ENCODE measurements at places on chromosomes 11 and 22.

- DNase-seq: no peak
These were observed 53.9 kb downstream of the SMIM38 start for GRCh38 chr11:69209421-69210309.

DNA sequence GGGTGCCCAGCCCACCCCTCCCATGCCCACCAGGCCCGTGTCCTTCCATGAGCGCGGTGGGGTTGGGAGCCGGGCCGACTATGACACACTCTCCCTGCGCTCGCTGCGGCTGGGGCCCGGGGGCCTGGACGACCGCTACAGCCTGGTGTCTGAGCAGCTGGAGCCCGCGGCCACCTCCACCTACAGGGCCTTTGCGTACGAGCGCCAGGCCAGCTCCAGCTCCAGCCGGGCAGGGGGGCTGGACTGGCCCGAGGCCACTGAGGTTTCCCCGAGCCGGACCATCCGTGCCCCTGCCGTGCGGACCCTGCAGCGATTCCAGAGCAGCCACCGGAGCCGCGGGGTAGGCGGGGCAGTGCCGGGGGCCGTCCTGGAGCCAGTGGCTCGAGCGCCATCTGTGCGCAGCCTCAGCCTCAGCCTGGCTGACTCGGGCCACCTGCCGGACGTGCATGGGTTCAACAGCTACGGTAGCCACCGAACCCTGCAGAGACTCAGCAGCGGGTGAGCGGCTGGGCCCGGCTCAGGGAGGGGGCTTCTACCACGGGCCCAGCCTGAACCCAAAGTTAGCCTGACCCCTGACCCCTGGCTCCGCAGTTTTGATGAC is 3.0 kb downstream of the PKP3 start:
- peak; percentile 67 for DNase-seq

DNA sequence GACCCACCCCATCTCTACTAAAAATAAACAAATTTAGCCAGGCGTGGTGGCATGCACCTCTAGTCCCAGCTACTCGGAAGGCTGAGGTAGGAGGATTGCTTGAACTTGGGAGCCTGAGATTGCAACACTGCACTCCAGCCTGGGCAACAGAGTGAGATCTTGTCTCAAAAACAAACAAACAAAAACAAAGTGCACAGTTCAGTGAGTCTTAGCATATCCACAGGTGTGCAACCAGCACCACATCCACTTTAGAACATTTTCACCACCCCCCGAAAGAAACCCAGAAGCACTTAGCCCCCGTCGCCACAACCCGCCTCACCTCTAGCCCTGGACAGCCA is 27.4 kb downstream of the MB start:
- DNase-seq: no peak

DNA sequence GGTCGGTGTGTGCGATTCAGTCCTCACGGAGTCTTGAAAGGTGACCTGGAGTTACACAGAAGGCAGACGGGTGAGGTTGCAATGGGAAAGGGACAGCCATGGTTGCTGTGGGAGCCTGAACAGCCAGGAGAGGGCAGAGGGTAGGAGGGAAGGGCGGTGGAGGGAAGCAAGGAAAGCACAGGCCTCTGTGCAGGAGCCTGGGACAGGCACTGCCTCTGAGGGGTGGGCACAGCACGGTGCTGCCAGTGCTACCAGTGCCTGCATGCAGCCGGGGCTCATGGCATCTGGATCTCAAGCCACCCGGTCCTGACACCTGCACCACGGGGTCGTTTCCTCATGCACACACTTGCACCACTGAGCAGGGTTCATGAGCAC is 401.0 kb downstream of the TBC1D22A start:
- DNase-seq: no peak

- DNase-seq: no peak
These were observed 31.0 kb downstream of the TMPRSS5 start for GRCh38 chr11:113675003-113675561.

GRCh38 chr11:97622795-97623194 is 1233.0 kb downstream of the JRKL start:
- DNase-seq: no peak

GRCh38 chr11:69145050-69145380 is 10.7 kb upstream of the SMIM38 start:
- no peak for DNase-seq

GRCh38 chr11:122656073-122656630 is 630 bp downstream of the UBASH3B start:
- DNase-seq: peak; percentile 27

DNA sequence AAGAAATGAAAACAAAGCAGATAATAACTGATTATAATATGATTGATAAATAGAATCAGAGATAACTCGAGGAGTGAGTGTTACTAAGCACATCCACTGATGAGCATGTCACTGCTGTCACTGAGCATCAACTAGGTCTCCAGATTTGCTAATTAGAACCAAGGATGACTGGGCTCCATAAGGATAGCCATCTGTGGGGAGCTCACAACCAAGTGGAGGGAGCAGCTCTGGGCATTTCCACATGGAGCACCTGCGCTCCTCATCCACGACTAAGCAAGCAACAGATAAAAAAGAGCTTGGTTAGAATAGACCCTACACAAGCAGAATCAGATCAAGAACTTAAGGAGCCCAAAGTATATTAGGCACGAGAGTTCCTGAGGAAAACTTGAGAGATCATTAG is 396.0 kb upstream of the B3GAT1 start:
- no peak for DNase-seq

DNA sequence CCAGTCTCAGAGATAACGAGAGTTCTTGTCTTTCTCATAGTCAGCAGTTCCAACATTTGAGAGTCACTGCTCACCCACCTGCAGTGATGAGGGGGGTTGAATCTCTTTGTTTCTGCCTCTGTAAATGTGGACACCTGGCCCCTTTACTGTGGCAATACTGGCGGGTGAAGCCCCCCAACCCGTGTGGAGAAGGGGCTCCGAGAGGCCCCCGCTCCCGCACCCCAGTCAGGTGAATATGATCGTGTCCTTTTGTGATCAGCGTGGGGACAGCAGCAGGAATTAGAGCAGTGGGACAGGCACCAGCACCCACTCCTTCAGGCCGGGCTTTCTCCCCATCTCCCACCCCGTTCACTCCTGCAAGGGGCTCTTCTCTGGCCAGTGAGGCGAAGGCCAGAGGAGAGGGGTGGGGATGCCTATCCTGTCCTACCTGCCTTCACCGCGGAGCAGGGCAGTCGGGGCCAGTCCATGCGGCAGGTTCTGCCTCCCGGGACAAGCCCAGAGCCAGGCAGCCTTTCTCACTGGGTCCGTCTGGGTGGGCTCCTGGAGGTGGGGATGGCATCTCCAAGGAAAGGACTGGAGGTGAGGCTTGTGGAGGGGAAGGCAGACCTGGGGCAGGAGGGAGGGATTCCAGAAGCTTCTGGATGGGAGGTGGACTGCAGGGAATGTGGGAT is 12.7 kb upstream of the CELSR1 start:
- DNase-seq: no peak

DNA sequence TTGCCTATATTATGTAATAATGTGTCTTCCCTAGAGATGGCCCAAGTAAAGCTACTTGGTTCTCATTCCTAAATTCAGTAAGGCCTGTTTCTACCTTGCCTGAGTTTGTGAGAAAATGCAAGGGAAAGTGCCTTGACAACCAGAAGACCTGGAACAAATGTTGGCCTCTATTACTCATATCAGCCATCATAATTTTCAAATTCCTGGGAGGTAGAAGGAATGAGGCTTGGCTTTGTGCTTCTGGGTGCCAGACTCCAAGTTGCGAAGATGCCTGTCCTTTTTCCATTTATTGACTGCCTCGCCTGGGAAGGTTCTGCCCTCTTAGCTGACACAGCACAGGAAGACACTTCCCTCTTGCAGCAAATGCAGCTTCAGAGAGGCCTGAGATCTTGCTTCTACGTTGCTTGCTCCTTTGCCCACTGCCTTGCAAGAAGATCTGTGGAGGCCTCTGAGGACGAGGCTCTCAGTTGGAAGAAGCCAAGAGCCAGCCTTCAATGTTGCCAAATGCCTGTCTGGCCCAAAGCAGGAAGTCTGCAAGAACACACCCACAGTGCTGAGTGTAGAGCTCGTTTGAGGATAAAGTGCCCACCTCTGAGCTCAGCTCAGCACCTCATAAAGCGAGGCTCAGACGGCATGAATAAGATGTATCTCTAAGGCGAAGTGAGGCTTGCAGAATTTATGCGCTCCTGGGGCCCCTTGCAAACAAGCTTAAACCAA is 120.1 kb downstream of the GALNT18 start:
- DNase-seq: no peak

GRCh38 chr11:33449798-33450197 is 192.6 kb downstream of the HIPK3 start:
- no peak for DNase-seq

DNA sequence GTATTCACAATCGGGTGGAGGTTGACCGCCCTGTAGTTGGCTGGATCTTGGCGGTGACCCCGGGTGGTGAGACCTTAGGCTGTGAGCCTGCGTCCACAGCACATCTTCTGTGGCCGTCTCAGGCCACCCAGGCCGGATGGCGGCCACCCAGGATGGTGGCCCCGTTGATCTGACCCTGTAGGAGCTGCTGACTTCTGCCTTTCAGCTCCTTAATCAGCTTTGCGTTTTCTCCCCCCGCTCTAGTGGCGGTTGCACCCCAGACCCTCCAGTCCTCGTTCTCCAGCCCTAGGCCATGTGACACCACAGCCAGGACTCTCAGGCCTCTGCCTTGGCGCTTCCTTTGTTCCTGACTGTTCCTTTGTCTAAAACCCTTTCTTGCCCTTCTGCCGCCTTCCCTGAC is 244.0 kb downstream of the TBC1D22A start:
- no peak for DNase-seq

- DNase-seq: no peak
These were observed 75.7 kb downstream of the DEPDC5 start for GRCh38 chr22:31829505-31829904.

DNA sequence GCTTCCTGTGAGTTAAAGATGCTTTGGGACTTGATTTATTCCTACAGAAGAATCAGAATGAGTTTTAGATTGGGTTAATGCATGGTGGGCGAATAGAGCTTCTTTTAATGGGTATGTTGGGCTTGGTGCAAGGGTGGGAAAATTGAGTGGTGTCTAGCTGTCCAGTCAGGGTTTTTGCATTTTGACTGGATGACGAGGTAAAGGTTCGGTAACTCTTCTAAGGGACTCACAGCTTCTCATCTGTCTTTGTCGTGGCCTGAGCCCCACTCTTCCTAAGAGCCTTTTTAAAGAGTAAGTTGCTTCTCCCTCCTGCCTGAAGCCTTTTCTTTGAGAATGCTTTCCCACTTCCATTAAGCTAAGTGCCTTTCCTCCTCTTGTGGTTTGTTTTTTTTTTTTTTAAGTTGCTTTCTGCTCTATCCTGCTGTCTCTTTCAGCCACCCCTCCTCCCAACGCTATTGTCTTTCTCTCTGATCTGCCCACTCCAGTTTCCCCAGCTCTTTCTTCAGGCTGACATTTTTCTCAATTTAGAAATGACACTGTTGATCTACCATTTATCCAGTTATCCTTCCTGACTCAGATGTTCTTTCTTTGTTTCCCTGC is 1.1 kb downstream of the DPF2 start:
- DNase-seq: no peak

DNA sequence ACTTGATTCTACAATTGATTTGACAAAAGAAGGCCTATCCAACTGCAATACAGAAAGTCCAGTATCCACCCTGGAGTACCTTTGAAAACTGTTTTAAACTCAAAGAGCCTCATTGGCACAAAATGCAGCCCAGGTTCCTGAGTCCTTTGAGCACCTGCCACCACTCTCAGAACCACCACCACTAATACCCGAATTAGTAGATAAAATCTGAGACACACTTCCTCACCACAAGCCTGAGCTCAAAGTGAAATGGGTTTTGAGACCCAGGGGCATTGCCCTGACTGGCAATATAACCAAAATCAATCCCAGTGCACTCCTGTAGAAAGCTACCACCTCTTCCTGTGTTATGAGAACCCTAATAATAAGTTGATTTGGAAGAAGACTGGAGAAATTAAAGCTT is 215.7 kb downstream of the CSNK2A3 start:
- DNase-seq: no peak

- no peak for DNase-seq
These were observed 9.8 kb downstream of the ARRB1 start for GRCh38 chr11:75341612-75342011.

DNA sequence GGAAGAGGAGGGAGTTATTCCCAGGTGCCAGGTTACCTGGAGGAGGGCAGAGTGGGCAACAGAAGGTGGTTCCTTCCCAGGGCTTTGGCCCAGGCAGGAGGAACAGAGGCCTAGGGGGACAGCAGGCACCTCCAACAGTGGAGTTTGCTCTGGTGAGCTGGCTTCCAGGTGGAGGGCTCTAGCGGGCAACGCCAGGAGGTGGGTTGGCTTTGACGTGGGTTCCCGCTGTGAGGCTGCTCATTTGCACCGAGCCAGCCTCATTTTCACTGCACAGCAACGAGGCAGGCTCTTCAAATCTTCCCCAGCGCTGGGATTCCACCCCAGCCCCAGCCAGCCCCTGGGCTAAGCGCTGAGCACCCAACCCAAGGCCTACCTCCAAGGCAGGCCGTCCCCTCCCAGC is 8.1 kb downstream of the IGSF9B start:
- DNase-seq: no peak

DNA sequence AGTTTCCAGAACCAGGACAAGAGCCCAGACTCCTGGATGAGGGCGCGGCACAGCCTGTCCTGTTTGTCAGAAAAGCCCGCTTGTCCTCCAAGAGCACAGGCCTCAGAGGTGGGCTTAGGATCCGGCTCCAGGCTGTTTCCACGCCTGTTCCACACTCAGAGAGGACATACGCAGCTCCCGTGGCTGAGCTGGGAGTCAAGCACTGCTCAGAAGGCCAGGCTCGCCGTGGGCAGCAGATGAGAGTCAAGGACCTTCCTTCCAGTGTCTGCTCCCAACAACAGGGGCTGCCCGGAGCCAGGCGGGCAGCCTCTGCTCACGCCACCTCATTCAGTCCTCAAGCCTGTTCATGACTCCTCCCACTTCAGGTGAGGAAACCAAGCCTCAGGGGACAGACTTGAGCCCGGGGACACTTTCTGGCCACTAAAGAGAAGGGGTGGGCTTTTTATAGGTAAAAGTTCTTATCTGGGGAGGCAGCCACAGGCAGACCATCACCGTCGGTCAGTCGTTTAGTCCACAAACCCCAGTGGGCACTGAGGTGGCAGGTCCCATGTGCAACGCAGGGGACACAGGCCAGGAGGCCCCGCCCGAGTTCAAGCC is 3.8 kb downstream of the CYB5R3 start:
- DNase-seq: no peak

DNA sequence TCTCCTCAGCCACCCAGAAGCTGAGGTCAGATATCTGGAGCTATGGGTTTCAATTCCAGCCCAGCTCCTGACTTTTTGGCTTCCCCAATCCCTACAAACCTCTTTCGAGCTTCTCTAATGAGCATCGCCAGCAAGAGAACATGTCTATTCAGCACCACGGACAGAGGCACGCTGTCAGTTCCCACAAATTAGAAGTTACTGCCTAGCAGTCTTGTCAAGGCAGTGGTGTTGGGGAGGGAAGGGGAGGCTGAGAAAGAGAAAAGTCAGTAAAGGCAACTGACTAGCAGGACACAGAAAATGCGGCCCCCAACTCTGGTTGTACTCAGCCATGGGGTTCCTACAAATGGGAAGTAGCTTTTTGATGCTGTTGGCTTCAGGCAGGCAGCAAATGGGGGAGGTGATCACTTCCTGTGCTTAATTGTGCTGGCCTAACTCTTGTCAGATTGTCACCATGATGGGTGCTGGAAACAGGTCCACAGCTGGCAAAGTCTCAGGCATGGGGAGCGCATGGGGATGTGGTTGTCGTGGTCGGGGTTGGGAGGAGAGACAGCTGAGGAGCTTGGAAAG is 205.9 kb downstream of the ST3GAL4 start:
- DNase-seq: no peak
